Heart left ventricle (tissue), 16 donors: ENCODE measurements at places on chromosomes 5 and 9. TPM values are rescaled to one million over a fixed set of nuclear protein-coding genes. Genes with fewer than 3 reads are reported as not detected.

GRCh38 chr5:129400395-129400983 is 59.6 kb upstream of the ADAMTS19 start:
- no peaks in the 10 kb centered on the region for H3K36me3 ChIP-seq
- DNase-seq = no peak
- H3K27me3 ChIP-seq = no peaks in the 10 kb centered on the region
- H3K27ac ChIP-seq = no peak overlapping the region

- H3K27me3 ChIP-seq = no peaks in the 10 kb centered on the region
- no peak overlapping the region for H3K27ac ChIP-seq
- peaks cover 24% of the 10 kb centered on the region for H3K4me1 ChIP-seq
- DNase-seq = no peak
- H3K36me3 ChIP-seq = no peaks in the 10 kb centered on the region
- H3K4me3 ChIP-seq = no peak overlapping the region
Measured at GRCh38 chr5:121967187-121967586, 5.4 kb downstream of the SRFBP1 start.

DNA sequence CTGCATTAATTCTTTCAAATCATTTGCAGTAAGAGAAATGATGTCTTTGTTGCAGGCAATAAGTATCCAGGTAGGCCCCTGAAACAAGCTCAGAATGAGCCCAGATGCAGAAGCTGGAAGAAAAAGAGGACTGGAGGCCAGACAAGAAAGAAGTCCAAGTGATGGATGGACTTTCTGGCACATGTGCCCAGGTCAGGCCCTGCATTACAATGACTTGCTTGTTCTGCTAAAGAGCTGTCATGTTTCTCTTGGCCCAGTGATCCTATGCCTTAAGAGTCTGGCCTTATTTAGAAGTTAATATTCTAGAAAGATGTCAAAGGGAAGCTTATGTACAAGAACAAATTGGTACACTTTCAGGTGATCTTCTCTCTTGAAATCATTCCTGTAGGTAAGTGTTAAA is 64.8 kb downstream of the DPYSL3 start:
- H3K27me3 ChIP-seq = no peaks in the 10 kb centered on the region
- H3K36me3 ChIP-seq = no peaks in the 10 kb centered on the region
- H3K4me3 ChIP-seq = no peak overlapping the region

DNA sequence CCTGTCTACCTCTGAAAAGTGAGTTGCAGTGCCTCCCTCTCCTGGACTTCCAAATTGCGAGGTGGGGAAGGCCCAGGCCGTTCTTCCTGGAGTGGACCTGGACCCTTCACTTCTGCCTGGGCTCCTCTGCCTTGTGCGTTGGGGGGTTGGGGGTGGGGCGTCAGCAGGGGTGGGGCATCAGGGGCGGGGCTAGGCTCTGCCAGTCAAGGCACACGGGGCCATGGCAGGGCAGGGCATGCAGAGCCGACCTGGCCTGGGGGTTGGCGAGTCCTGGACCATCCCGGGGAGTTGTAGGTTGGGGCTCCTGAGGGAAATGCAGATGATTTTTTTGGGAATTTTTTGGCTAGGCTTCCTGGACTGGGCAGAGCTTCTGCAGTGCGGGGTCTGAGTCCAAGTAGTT is 87.1 kb downstream of the EHMT1 start:
- H3K27me3 ChIP-seq = no peaks in the 10 kb centered on the region
- H3K27ac ChIP-seq = no peak overlapping the region
- no peak for DNase-seq
- no peak overlapping the region for H3K4me3 ChIP-seq
- H3K36me3 ChIP-seq = peaks cover 2% of the 10 kb centered on the region

- H3K27ac ChIP-seq = no peak overlapping the region
- no peaks in the 10 kb centered on the region for H3K4me1 ChIP-seq
- DNase-seq = no peak
Measured at GRCh38 chr9:11039006-11039405, 426.2 kb upstream of the PTPRD start.

DNA sequence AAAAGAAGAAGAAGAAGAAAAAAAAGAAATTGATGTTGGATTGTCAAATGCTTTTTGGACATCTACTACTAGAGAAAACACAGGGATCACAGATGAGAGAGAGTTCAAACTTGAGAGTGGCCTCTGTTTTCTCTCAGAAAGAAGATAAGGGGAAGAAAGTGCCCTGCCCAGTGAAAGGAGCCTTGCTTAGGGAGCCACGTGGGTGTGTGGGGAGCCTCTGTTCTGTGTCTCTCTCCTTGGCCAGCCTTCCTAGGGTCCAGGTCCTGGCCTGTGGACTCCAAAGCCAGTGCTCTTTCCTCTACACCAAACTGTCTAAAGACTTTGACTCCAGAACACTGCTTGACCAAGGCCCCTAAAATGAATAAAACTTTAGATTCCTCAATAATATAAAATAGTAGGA is 22.0 kb upstream of the COL15A1 start:
- H3K36me3 ChIP-seq = no peaks in the 10 kb centered on the region
- no peak overlapping the region for H3K4me3 ChIP-seq

DNA sequence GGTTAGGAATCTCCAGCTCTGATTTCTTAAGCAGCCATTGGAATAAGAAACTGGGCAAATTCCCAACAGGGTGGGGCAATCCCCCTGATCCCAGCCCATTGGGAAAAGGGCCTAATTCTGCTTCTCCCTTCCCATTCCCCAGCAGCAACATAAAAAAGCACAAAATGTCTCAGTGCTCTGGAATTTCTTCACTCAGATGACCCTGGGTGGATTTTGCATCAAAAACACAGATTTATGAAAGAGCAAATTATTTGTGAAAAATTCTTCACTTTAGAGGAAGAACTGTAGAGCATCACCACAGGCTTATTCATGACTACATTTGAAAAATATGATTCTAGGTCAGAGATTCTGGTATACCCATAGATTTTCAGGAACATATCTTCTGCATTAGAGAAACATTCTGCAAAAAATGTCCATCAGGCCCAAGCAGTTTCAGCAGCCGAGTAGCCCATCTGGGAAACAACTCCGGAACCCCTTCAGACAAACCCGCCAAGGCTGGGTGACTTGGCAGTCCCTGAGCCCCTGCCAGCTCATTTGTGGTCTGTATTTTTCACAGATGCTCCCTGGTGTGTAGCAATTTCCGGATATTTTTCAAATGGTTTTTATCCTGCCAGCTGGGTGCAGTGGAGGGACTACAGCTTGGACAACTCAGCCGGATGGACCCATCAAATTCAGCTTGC is 102.1 kb upstream of the RANBP3L start:
- no peaks in the 10 kb centered on the region for H3K27me3 ChIP-seq
- H3K27ac ChIP-seq = peak overlapping the region; percentile 48
- H3K4me1 ChIP-seq = peaks cover 10% of the 10 kb centered on the region

DNA sequence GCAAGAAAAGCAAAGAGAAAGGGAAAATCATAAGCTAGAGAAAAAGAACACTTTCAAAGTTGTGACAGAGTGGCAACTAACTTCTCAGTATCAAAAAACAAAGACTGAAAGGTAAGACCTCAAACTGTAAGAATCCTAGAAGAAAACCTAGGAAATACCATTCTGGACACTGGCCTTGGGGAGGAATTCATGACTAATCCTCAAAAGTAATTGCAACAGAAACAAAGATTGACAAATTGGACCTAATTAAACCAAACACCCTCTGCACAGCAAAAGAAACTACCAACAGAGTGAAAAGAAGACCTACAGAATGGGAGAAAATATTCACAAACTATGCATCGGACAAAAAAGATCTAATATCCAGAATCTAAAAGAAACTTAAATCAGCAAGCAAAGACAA is 79.1 kb downstream of the FEM1C start:
- no peak overlapping the region for H3K4me3 ChIP-seq
- peaks cover 14% of the 10 kb centered on the region for H3K4me1 ChIP-seq
- no peak overlapping the region for H3K27ac ChIP-seq
- no peaks in the 10 kb centered on the region for H3K36me3 ChIP-seq
- no peaks in the 10 kb centered on the region for H3K27me3 ChIP-seq
- no peak for DNase-seq

GRCh38 chr9:112050544-112051475 is 124.3 kb downstream of the SUSD1 start:
- H3K27me3 ChIP-seq = no peaks in the 10 kb centered on the region
- no peak for DNase-seq
- no peaks in the 10 kb centered on the region for H3K36me3 ChIP-seq
- H3K27ac ChIP-seq = peak overlapping the region; percentile 86
- peaks cover 32% of the 10 kb centered on the region for H3K4me1 ChIP-seq

DNA sequence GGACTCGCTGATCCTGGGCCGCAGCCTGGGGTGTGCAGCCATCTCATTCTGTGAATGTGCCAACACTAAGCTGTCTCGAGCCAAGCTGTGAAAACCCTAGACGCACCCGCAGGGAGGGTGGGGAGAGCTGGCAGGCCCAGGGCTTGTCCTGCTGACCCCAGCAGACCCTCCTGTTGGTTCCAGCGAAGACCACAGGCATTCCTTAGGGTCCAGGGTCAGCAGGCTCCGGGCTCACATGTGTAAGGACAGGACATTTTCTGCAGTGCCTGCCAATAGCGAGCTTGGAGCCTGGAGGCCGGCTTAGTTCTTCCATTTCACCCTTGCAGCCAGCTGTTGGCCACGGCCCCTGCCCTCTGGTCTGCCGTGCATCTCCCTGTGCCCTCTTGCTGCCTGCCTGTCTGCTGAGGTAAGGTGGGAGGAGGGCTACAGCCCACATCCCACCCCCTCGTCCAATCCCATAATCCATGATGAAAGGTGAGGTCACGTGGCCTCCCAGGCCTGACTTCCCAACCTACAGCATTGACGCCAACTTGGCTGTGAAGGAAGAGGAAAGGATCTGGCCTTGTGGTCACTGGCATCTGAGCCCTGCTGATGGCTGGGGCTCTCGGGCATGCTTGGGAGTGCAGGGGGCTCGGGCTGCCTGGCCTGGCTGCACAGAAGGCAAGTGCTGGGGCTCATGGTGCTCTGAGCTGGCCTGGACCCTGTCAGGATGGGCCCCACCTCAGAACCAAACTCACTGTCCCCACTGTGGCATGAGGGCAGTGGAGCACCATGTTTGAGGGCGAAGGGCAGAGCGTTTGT is 19.9 kb downstream of the PTGES2 start:
- H3K27ac ChIP-seq = no peak overlapping the region
- no peaks in the 10 kb centered on the region for H3K27me3 ChIP-seq
- no peak overlapping the region for H3K4me3 ChIP-seq
- peak; percentile 23 for DNase-seq
- H3K4me1 ChIP-seq = peaks cover 4% of the 10 kb centered on the region

GRCh38 chr5:98320343-98320742 is 453.1 kb upstream of the RGMB start:
- no peaks in the 10 kb centered on the region for H3K27me3 ChIP-seq
- no peak for DNase-seq
- H3K4me1 ChIP-seq = no peaks in the 10 kb centered on the region
- no peak overlapping the region for H3K27ac ChIP-seq
- H3K4me3 ChIP-seq = no peak overlapping the region

GRCh38 chr5:143721925-143722324 is 90.0 kb upstream of the HMHB1 start:
- H3K36me3 ChIP-seq = no peaks in the 10 kb centered on the region
- no peak overlapping the region for H3K4me3 ChIP-seq
- DNase-seq = no peak
- H3K27ac ChIP-seq = no peak overlapping the region
- no peaks in the 10 kb centered on the region for H3K4me1 ChIP-seq

GRCh38 chr9:87336407-87336806 is 161.3 kb upstream of the DAPK1 start:
- no peaks in the 10 kb centered on the region for H3K4me1 ChIP-seq
- DNase-seq = no peak

DNA sequence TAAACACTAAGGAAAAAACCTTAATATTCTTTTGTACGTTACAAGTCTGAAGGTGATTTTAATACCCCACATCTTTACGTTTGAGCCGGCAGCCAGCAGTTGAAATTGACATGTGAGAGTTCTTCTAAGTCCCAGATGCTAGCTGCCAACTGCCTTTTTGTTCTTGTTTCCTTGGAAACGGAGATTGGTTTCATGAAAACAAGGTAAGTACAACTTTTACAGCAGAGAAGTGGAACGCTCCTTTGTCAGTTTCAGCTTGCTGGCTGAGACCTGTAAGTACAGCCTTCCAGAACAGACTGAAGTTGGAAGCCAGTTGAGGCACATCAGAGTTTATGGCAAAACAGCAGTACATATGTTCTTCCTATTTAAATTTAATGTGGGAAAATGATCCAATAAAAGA is 1018.4 kb upstream of the ARRDC3 start:
- no peak for DNase-seq
- no peak overlapping the region for H3K27ac ChIP-seq
- no peaks in the 10 kb centered on the region for H3K4me1 ChIP-seq
- H3K36me3 ChIP-seq = no peaks in the 10 kb centered on the region
- H3K4me3 ChIP-seq = no peak overlapping the region

GRCh38 chr5:150625164-150625535 is 15.3 kb upstream of the SYNPO start:
- H3K4me1 ChIP-seq = peaks cover 47% of the 10 kb centered on the region
- no peaks in the 10 kb centered on the region for H3K27me3 ChIP-seq
- no peaks in the 10 kb centered on the region for H3K36me3 ChIP-seq
- H3K4me3 ChIP-seq = peak overlapping the region; percentile 95

DNA sequence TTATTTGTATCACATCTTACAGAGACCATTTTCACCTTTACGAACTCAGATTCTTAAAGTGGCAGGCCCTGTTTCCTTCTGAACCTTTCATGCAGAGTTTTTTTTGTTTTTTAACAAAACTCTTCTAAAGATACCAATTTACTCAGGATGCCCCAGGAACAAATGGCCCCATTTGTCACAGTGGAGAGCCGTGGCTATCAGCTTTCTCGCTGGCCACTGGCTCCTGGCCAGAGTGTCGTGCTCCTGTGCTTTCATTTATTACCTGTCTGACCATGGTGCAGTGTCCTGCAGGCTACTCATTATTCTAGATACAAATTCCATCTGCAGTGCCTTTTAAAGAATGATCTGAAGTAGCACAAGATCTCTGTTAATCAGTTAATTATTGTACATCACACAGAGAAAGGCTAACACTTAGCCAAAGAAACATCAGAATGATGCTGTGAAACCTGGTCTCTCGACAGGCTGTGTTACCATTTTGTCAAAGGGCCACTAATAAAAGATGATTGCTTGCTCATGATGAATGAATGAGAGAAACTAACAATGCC is 27.8 kb downstream of the ADRA1B start:
- H3K27me3 ChIP-seq = no peaks in the 10 kb centered on the region
- no peaks in the 10 kb centered on the region for H3K4me1 ChIP-seq
- H3K4me3 ChIP-seq = no peak overlapping the region
- no peak overlapping the region for H3K27ac ChIP-seq

- H3K27me3 ChIP-seq = no peaks in the 10 kb centered on the region
- no peak for DNase-seq
- H3K27ac ChIP-seq = peak overlapping the region; percentile 94
- no peaks in the 10 kb centered on the region for H3K36me3 ChIP-seq
- H3K4me3 ChIP-seq = peak overlapping the region; percentile 75
Measured at GRCh38 chr9:69036799-69037198, 1.2 kb downstream of the FXN start.

Gene ST8SIA4
- 5.4 TPM for total RNA-seq

Gene C5orf34
- total RNA-seq = 0.36 TPM

Gene SH3GL2
- total RNA-seq = 6.9 TPM

Gene CSF2
- total RNA-seq = 0.67 TPM

Gene CCL27
- total RNA-seq = not detected

Gene IL9
- not detected for total RNA-seq

Gene ANKRD34B
- total RNA-seq = not detected

Gene FAM151B
- total RNA-seq = 1.2 TPM

Gene OBP2B
- not detected for total RNA-seq

Gene PCDHB10
- total RNA-seq = 1.4 TPM

Gene MAP1B
- total RNA-seq = 151 TPM

Gene TMEM171
- total RNA-seq = not detected

Gene ADGRD2
- total RNA-seq = not detected

Gene HSPB3
- total RNA-seq = 582 TPM

Gene EGFLAM
- 5.1 TPM for total RNA-seq

Gene IL4
- total RNA-seq = not detected

Gene C9
- not detected for total RNA-seq
